KBM-7 (cell line): ENCODE measurements at places on chromosomes 16 and 17.

DNA sequence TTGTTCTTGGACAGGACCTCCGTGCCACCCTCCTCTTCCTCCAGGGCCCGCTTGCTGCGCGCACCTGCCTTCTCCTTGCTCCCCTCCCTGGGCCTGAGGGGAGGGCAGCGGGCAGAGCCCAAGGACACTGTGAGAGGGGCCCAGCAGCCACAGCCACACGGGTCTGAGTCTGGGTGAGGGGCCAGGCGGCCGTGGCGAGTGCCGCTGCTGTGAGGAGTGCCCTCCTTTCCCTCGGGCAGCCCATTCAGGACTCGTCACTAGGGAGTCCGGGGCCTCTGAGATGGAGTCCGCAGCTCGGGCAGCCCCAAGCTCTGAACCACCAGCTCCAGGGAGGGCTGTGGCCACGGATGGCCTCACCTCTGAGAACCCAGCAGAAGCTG is 5.6 kb downstream of the DUS1L start:
- no peak for DNase-seq

GRCh38 chr16:89923640-89924296 is 626 bp downstream of the TUBB3 start:
- no peak for DNase-seq

DNA sequence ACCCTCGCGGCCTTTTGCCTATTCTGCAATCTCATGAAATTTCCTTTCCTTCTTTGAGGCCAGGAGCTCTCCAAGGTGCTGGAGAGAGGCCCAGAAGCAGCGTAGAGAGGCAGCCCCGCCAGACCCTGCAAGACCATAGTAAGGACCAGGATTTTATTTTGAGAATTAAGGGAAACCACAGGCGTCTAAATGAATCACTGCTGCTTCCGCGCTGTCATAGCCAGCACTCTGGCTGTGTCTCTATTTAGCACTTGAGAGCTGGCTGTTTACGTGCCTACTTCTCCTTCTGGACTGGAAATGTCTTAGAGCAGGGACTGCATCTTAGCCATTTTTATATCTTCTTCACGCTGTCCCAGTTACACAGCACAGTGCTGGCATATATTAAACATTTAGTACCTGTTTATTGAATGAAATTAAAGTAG is 37.6 kb upstream of the PIRT start:
- peak; percentile 51 for DNase-seq

GRCh38 chr17:75764711-75765421 is at the start of gene GALK1:
TSS of gene GALK1 (minus strand) at chr17:75765192. CDS start at chr17:75765136, 56 bp downstream.
- peak; percentile 85 for DNase-seq

GRCh38 chr17:4433515-4434031 is at the start of gene SPNS3:
TSS of gene SPNS3 (plus strand) at chr17:4433940. CDS start at chr17:4433968, 28 bp downstream.
- peak; percentile 83 for DNase-seq

- no peak for DNase-seq
These were observed 21.2 kb downstream of the SREBF1 start for GRCh38 chr17:17815436-17816200.

GRCh38 chr17:40551879-40552768 is 13.1 kb downstream of the CCR7 start:
- no peak for DNase-seq

DNA sequence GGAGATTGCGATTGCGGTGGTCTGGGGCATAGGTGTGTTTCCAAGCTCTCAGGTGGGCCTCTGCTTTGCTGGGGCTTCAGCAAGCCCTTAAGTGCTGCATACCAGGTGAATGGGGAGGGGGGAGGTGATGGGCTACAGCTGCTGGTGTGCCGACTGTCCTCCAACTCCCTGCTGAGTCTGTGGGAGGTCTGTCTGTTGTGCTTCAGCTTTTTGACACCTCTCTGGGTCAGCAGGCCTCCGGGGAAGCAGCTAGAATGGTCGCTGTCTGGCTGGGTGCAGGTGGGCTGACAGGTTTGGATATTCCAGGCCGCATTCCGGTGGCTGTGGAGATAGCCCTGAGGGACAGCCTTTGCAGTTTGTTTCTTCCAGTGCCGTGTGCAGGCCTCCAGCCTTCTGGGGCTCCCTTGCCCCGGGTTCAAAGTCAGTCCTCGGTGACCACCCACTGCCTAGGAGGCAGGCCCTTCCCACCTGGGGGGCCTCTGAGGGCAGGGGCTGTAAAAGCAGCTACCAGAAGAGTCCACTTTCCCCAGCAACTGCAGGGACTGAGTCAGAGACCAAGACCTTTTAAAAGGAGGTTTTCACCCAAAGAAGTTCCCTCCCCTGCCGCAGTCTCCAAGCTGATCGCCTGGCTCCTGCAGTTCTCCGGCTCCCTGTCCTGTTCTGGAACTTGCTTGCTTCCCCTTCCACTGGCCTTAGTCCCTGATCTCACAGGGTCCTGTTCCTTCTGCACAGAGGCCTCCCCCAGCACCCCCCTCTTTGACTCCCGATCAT is 2.0 kb upstream of the TTYH2 start:
- peak; percentile 45 for DNase-seq

GRCh38 chr17:2854143-2855055 is 58.2 kb downstream of the RAP1GAP2 start:
- DNase-seq, result no peak

DNA sequence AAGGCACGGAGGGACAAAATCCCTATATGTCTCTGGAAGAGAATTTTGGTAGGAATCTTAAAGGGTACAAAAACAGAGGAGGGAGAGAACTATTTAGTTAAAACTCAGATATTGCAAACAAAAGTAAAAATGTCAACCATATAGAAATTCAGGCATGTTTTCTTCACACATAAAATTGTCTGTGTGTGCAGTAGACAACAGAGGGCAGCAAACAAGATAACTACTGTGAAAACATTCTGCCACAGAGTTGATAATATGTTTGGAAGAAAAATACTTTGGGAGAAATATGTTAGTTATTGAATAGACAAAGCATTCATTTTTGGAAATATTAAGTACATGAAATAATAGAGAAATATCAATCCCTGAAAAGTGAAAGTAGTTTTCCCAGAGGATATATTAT is 56.2 kb downstream of the SNX11 start:
- DNase-seq, result no peak

GRCh38 chr17:50934672-50935220 is 68.6 kb upstream of the TOB1 start:
- no peak for DNase-seq

- no peak for DNase-seq
These were observed 75.9 kb downstream of the USP22 start for GRCh38 chr17:20966870-20967269.

- no peak for DNase-seq
These were observed 42.7 kb upstream of the ICAM2 start for GRCh38 chr17:64063088-64063487.

- DNase-seq, result peak; percentile 63
These were observed 9.5 kb downstream of the DLX4 start for GRCh38 chr17:49978501-49978900.

DNA sequence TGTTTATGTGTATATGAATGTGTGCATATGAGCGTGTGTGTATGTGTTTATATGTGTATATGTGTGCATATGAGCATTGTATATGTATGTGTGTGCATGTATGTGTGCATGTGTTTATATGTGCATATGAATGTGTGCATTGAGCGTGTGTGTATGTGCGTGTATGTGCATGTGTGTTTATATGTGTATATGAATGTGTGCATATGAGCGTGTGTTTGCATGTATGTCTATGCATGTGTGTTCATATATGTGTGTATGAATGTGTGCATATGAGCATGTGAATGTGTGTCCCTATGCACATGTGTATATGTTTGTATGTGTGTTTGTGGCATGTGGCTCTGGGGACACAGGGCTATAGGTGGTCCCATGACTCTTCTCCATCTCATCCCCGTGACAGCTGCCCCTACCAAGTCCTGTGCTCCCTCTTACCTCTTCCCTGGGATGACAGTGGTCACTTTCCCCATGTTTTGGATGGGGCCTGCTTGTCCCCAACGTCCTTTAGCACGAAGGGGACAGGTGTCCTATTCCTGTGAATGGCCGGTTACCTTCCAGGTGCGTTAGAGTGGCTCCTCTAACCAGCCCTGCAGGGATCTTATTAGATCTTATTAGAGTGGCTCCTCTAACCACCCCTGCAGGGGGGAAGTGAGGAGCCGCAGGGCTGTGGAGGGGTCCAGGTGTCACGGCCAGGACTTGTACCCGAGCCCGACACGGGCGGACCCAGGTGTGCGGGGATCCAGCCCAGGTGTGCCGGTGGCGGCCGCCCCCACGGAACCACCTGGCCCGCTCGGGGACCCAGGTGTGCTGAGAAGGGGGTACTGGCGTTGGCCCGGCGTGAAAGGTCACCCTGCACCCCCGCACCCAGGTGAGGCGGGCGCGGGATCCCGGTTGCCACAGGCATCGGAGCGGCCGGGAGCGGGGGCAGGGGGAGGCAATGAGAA is 105.6 kb downstream of the SEC14L1 start:
- no peak for DNase-seq

- DNase-seq, result no peak
These were observed 30.0 kb downstream of the IL21R start for GRCh38 chr16:27431773-27432532.

- no peak for DNase-seq
These were observed 38.7 kb downstream of the LAT start for GRCh38 chr16:29023279-29024277.

- DNase-seq, result no peak
These were observed 283.1 kb downstream of the SEC14L1 start for GRCh38 chr17:77423589-77424451.

GRCh38 chr16:84088695-84089395 is 27.9 kb downstream of the MBTPS1 start:
- DNase-seq, result no peak

DNA sequence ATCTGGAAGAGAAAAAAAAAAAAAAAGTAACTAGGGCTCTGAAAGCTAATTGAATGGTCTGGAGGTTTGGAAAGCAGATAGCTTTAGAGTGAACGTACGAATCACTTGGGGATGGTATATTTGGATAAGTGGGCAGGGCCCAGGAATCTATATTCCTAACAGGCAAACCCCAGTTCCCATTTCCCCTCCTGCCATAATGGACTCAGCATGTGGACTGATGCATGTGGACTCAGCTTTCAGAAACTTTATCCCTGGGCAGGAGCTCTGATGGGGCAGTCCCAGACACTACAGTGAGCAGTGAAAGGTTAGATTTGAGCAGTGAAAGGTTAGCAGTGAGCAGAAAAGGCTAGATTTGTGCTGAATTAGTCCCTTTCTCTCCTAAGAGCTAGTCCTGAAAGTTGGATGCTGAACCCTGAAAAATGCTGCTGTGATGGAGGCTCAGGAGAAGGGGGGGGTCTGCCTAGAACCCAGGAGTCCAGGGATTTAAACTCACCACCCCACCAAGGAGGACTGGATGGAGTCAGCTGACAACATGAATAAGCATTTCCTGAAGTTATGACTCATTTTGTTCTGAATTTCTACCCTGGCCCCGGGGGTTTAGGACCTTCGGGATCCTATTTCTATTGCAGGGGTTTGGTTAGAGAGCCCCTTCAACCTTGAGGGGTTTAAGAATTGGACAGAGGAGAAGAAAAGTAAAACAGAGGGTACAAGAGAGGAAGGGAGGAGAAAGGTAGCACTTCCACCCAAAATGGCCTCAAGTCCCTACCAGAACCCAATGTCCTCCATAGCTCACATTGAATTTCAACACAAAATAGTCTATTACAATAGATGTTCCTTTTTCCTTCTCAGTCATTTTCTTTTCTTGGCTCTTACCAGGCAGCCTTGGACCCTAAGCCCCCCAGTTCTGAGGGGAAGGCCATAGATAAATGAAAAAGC is 10.3 kb upstream of the FZD2 start:
- DNase-seq, result no peak

- DNase-seq, result no peak
These were observed 401.0 kb upstream of the ZFHX3 start for GRCh38 chr16:73448970-73449369.

DNA sequence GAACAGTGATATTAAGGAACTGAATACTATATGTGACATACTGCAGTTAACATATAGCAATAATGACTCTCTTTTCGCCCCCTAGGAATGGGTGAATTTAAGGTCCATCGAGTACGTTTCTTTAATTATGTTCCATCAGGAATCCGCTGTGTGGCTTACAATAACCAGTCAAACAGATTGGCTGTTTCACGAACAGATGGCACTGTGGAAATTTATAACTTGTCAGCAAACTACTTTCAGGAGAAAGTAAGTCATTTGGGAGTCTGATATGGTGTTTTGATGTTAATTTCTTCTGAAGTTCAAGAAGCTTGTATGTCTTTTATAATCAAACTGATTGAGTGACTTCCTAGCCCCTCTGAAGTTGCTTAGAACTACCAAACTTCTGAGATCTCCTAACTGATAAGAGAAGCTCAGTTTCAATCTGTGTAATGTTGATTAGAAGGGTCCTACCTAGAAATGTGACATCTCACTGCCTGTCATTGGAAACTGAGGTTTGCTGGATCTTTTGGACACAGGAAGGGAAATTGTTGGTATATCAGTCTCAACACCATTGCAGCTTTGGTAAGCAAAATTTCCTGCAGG is 1.0 kb downstream of the UTP4 start:
- no peak for DNase-seq

- DNase-seq, result no peak
These were observed 267.8 kb downstream of the FOXL1 start for GRCh38 chr16:86846136-86846535.

DNA sequence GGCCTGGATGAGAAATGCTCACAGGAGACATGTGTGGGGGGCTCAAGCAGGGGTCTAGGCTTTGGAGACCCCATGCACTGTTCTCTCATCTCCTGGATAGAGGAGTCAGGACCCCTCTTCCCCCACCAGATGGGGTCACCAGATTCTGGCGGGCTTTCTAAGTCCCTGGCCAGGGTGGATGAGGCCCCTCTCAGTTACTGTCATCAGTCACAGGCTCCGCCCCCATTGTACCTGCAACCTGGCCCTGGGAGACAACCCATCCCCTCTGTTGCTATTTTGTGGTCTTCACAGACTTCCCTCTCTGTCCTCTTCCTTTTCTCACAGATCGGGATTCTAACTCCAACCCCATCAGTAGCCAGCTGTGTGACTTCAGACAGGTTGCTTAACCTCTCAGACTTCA is 33.5 kb upstream of the NDRG4 start:
- no peak for DNase-seq

DNA sequence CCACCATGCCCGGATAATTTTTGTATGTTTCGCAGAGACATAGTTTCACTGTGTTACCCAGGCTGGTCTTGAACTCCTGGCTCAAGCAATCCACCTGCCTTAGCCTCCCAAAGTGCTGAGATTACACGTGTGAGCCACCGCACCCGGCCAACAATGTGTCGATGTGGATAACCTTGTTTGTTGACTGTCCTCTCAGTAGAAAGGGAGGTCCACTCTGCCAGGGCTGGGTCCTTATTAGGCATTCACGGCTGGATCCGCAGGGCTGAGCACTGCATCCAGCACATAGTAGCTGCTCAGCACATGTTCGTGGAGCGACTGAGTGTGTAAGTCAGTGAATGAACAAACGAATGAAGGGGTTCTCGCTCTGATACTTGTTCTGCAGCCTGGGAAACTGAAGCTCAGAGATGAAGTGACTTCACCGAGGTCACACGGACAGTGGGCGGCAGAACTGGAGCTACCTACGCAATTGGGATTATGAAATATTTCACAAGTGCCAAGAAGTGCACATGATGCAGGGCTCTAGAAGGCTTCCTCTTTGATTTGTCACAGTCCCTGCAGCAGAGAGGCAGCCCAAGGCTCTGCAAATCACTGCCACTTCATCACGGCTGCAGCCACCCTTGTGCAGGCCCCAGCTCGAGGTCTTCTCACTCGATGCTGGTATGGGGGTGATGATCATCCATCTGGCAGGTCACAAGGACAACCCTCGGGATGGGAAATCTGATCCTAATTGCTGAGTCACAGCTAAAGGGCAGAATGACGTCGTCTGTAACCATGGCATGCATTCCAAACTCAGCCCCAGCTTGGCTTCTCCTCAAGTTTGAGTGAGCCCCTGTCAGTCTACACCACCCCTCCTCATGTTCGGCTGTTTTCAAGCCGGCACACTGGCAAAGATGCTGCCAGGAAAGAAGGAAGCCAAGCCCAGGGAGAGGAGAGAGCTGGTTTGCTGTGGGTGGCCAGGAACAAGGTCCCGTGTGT is 28.0 kb upstream of the SNN start:
- peak; percentile 49 for DNase-seq

- peak; percentile 49 for DNase-seq
These were observed 22.7 kb downstream of the BCO1 start for GRCh38 chr16:81261049-81261648.
